Activated CD4-positive, alpha-beta memory T cell treated with anti-CD3 and anti-CD28 coated beads for 36 hours (primary cell): ENCODE measurements at places on chromosomes 16 and 17.

- no peak for DNase-seq
Measured at GRCh38 chr16:50235581-50235980, 30.8 kb upstream of the ADCY7 start.

GRCh38 chr17:72270273-72270924 is 149.6 kb downstream of the SOX9 start:
- DNase-seq = no peak

DNA sequence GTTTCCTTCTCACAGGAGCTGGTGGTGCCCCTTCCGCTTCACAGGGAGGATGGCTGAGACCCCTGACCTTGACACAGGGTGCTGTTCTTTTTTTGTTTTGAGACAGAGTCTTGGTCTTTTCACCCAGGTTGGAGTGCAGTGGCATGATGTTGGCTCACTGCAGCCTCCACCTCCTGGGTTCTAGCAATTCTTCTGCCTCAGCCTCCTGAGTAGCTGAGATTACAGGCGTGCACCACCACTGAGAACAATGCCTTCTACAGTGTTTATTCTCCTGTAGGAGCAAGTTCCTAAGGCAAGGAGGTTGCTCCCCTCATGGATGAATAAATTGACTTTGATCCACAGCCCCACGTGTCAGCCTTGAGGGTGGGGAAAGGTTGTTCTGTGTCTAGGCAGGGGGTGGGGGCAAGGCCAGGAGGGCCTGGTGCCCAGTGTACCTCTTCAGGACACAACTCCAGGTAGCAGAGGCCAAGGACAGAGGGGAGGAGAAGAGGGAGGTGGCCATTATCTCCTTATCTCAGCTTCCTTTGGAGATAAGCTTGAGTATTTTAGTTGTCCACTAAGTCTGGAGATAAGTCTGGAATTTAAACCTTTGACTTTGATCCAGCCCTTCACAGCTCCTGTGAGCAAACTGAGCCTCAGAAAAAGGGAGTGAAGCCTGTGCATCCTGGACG is 159.4 kb downstream of the SEC14L1 start:
- no peak for DNase-seq

DNA sequence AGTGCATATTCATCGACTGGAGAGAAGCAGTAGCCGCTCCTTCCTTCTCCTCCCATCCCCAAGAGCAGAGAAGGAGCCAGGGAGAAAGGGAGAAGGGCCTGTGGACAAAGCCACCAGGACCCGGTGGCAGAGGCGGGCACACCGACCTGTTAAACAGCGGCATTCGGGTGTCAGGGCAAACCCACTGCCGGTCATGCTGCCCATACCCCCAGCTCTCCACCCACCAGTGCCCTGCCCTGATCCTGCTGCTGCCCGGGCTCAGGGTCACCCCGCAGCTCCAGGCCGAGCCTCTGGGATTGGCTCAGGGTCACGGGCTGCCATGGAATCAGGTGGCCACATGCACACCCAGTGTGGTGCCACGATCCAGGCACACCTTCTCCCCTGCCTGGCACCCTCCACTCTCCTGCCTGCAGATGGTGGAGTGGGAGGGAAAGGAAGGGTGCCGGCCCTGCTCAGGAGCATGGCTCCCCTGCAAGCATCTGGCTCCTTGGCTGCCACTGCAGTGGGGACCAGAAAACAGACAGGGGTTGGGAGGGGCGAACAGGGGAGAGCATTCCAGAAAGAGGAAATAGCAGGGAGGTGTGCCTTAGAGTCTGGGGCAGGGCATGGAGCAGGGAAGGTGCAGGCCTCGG is 18.3 kb upstream of the RASD1 start:
- no peak for DNase-seq

- DNase-seq = no peak
Measured at GRCh38 chr16:52171481-52171880, 375.5 kb downstream of the TOX3 start.

- DNase-seq = no peak
Measured at GRCh38 chr16:2057438-2057837, 9.7 kb downstream of the TSC2 start.

DNA sequence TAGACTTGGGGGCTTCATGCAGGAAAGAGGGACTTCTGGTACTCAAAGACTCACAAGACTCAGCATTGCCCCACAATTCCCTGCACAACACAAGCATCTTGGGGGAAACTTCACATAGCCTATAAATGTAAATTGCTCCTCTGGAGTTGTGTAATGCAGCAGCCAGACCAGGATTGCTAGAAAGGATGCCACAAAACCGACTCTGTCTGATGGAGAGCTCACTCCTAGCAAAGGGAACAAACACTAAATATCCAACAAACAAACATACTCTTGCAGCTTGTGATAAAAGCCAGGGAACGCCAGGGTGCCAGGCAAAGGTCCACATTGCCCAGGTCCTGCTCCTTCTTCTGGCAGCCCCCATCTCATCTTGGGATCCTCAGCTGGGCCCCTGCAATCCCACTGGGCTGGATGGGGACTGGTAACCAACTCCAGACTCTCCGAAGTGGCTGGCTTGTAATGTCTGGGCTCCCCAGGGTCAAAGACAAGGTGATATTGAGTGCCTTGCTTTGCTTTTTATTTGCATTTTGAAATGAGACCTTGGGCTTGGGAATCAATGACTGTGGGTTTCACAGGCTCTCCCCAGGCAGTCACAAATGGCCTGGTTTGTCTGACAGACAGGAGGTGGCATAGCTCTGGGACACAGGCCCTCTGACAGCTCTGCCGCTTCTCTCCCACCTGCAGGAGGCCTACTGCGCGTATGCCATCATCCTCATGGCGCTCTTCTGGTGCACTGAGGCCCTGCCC is 15.3 kb downstream of the SLC13A2 start:
- DNase-seq = no peak

GRCh38 chr16:54928411-54929089 is 2.1 kb upstream of the IRX5 start:
- DNase-seq = peak; percentile 44

GRCh38 chr17:67392111-67392510 is 15.0 kb downstream of the PITPNC1 start:
- peak; percentile 61 for DNase-seq

GRCh38 chr16:87790292-87791100 is 24.7 kb upstream of the KLHDC4 start:
- no peak for DNase-seq

DNA sequence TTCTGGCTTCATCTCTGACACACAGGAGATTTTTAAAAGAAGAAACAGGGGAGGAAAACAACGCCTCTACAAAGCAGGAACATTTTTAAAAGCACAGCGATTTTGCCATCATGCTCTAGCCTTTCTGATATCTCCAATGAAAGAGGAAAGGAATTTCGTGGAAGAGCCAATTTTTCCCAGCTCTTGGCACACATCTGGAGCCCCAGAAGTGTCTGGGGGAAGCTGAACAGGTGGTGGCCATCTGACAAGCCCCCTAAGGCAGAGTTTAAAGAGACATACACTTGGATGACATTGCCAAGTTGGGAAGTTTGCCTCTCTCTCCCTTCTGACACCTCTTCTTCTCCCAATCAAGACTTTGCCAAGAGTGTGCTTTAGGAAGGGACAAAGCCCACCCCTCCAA is 82.1 kb downstream of the CCT6B start:
- DNase-seq = no peak

DNA sequence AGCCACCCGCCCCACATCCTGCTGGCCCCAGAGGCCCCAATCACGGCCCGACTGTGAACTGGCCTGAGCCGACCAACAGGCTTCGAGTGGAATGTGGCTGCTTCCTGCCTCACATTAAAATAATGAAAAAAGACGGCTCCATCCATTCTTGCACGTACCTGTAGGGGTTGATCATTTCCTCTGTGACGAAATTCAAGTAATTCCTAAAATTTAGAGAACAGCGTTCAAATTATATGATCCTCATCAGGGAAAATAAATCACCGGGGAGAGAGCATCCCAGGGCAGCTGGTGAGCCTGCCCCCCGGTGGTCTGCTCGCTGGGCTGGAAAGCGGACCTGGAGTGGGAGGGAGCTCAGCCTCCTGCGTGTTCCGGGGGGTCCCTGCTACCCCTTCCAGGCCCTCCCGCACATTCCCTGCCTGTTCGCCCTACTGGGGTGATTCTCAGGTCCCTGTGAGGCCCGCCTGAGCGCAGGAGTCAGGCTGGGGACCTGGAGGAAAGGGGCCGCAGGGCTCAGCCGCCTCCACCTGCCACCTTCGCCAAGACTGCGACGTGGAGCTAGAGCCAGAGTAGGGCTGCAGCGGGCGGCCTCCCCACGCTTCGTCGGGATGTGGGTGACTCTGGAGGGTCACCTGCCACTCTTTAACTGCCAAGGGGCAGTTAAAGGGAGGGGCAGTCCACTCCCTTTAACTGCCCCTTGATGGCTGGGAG is 28.9 kb downstream of the SLC7A5 start:
- DNase-seq = no peak

DNA sequence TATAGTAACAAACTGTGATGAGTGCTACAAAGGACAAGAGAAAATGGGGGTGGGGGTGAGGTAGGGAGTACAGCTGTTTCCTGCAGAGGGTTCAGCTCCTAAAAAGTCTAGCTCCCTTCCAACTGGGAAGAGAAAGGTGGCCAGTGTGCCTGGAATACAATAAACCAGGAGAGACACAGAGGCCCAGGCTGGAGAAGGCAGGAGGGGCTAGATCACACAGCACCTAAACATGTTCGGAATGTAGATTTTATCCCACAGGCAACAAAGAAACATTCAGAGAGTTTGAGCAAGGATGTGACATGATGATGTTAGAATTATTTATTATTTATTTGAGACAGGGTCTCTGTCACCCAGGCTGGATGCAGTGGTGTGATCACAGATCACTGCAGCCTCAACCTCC is 10.2 kb downstream of the TEX2 start:
- no peak for DNase-seq

DNA sequence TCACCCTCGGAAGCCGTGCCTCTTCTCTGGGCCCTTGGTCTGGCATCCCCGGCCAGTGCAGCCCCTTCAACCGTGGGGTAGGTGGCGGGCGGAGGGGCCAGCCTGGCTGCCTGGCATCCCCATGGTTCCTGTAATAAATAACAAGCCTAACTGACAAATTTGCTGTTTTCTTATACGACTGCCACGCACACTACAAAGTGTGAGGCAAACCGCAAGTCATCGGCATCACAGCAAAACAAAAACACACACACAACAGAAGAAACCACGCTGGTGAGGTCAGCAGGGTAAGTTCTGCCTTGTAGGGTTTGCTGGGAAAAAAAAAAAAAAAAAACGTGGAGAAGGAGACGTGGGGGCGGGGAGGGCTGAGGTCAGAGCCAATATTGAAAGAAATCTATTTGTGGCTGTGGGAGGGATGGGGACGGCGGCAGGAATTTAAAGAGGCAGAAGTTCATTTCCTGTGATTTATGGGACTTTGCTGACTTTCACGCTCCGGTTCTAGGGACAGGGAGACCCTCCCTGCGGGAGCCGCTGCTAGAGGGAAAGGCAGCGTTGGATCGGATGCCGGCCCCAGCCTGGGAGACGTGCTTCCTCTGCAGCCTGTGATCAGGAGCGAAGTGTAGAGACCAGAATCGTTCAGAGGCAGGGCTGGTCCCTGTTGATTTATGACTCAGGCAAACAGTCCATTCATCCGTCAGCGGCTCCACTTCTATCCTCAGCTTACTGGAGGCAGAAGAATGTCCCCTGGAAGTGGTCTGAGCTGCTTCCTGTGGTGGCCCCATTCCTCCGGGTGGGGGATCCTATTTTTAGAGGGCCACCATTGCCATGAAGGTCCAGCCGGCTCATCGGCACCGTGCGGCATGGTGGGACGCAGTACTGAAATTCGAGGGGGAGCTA is 162.8 kb downstream of the FOXL1 start:
- DNase-seq = no peak

DNA sequence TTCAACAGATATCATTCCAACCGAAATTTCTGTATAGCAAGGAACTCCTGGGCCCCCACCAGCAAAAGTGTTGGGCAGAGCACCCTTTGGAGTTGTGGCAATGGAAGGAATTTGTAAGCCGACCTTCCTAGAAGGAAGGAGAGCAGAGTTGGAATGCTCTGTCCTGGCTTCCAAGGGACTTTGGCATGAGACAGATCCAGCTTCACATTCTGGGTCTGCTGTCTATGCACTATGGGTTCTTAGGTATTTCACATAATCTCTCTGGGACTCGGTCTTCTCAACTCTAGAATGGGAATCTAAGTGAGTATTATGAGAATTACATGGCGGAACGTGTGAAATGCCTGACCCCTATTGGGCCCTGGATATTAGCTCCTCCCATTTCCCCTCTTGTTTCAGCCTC is 63.2 kb upstream of the MARCHF10 start:
- DNase-seq = no peak

- DNase-seq = no peak
Measured at GRCh38 chr17:38882870-38883269, 13.0 kb downstream of the LASP1 start.

DNA sequence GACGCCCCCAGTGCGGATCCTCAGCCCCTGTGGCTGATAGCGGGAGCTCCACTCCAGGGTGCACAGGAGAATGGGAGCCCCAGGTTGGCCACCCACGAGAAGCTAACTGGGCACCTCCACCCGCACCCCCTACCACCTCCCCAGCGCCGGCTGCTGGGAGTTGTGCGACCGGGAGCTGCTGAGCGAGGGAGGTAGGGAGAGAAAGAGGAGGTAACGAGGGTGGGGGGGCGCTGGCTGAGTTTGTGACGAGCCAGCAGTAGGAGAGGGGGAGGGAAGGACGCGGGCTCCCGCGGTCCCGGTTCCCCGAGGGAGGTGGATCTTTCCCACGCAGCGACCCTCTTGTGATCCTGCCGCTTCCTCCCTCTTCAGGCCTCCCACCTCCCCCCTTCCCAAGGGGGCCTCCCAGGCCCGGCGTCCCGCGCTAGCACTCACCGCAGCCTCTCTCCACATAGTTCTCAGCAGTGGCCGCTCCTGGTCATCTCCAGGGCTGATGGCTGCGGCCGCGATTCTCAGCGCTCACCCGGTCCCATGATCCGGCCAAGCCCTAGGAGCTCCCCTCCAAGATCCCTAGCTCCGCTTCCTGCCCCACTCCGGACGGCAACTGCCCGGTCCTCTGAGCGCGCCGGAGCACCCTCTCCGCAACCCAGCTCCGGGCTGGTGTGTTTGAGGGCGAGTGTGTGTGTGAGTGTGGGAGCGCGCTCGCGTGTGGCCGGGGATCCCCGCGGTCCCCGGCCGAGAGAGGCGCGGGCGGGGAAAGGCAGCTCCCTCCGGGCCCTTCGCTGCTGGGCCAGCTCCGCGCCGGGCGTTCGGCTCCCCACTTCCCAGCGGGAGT is at the start of gene GRIN2A:
Gene GRIN2A, minus strand, starts transcription at position 207 of the 832 bp plus-strand sequence. CDS start 2,017 bp downstream, outside the sequence.
- DNase-seq = no peak

- DNase-seq = peak; percentile 65
Measured at GRCh38 chr16:67150833-67151396, at the start of gene B3GNT9. B3GNT9 (minus strand) TSS chr16:67150998; CDS start chr16:67150485, 513 bp downstream.

GRCh38 chr16:47309581-47310312 is 151.1 kb downstream of the ITFG1 start:
- DNase-seq = no peak

DNA sequence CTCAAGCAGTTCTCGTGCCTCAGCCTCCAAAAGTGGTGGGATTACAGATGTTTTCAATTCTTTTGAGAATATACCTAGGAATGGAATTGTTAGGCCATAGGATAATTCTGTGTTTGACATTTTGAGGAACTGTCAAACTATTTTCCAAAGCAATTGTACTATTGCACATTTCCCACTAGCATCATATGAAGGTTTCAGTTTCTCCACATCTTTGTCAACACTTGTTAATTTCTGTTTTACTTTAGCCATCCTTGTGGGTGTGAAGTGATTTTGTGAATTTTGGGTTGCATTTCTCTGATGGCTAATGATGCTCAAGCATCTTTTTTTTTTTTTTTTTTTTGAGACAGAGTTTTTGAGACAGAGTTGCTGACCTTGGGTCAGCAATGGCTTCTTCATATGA is 6.2 kb downstream of the NT5M start:
- no peak for DNase-seq
